ENCODE measurements at places on chromosomes 1 and 21.
A peak's percentile ranks its signal among the peaks of the same experiment; 100 is the strongest.

DNA sequence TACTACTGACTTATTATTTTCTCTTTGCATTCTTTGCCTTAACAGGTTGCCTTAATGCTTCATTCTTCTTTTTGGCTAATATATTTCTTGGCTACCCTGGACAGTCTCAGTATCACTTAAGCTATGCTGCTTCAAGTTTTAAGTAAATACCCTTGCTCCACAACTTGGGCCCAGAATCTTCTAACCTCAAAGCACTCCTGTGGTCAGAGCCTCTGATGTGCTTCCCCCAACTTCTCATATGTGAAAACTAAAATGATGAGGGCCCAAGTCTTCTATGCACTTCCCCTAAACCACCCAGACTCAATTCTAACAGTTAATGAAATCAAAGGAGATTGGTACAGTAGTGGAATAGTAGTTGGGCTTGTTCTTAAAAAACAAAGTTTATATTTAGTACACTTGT lies 314.1 kb downstream of the PLPP3 start:
- DNase-seq = no peak

- DNase-seq = no peak
These were observed 40.1 kb downstream of the DNM3 start for GRCh38 chr1:171881442-171881841.

DNA sequence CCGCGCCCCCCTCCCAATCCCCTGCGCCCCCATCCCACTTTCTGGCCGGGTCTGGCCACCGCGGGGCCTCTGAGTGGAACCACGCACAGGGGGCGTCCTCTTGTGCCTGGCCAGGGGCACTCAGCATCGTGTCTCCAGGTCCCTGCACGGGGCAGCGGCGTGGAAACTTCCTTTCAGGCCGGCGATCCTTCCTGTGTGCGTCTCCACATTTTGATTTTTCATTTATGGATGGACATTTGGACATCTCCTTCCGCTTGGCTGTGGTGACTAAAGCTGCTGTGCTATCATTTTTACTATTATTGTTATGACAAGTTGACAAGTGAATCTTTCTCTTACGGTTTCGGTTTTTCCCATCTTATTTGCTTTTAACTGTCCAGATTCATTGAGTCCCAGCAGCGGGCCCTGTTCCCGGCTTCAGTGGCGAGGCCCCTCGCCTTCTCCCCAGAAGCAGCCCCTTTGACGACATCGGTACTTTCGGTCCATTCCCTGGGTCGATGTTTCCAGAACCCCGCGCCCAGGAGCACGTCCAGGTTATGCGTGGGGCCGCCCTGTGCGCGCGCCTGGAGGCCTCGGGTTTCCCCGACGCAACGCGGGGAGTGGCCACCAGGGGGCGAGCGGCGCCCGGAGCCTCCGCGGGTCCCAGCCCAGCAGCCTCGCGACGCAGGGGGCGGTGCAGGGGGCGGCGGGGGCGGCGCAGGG lies 12.4 kb upstream of the SLC19A1 start:
- DNase-seq = peak; percentile 88

- no peak for DNase-seq
These were observed 1271.4 kb downstream of the KCNT2 start for GRCh38 chr1:195336812-195337211.

GRCh38 chr21:40678681-40679284 lies 168.2 kb downstream of the DSCAM start:
- DNase-seq = no peak

DNA sequence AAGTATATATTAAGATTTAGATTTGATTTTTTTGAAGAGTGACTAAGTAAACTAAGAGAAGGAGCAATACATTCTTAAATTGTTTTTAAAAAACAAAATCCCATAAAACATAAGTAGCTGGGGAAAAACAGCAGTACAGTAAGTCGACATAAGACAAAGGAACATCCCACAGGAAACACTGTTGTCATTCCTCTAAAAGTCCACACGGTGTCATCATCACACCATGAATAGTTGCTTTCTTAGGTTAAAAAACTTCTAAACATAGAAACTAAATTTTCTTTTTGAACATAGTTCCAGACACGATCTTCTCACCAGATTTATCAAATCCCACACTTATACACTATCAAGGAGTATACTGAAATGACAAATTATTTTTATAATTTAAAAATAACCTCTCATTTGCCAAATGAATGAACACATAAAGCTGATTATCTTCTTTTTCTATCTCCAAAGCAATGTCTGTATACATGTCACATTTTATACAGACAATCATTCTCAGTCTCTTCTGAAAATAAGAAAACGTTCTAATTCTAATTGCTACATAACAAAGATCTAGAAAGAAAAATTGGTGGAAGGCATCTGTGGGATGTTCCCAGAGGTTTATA lies 15.8 kb downstream of the ODF2L start:
- DNase-seq = no peak

DNA sequence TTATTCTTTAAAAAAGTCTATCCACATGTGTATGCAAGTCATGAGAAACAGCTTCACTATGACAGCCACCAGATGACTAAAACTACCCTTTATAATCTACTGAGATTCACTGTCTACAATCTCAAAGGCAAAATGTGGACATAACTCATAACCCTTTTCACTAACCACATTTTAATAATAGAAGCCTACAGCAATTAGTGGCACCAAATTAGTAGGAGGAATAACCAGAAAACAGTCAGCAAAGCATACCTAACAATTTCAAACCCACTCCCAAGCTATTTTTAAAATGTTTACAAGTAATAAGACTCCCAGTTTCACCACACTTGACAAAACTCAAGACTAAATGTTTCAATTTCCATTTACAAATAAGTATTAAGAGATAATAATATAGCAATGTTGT lies 442.9 kb downstream of the PTPRC start:
- no peak for DNase-seq

GRCh38 chr1:40784141-40784770 lies 669 bp downstream of the KCNQ4 start:
- no peak for DNase-seq

DNA sequence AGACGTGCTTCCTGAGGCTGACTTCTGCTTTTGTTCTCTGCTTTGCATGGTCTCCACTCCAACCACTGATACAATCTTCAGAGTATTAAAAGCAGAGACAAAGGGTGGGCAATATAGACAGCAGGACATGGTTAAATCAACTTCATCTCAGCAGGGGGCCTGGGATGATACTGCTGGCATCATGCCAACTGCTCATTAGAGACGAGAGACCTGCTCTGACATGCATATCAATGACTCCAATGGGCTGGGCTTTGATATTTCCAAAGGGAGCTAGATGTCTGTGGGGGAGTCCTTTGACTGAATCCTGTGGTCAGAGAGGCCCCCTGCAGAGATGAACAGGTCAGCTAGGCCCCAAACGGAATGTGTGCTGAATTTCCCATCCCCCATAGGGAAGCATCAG lies 106.6 kb downstream of the ACTL8 start:
- no peak for DNase-seq

DNA sequence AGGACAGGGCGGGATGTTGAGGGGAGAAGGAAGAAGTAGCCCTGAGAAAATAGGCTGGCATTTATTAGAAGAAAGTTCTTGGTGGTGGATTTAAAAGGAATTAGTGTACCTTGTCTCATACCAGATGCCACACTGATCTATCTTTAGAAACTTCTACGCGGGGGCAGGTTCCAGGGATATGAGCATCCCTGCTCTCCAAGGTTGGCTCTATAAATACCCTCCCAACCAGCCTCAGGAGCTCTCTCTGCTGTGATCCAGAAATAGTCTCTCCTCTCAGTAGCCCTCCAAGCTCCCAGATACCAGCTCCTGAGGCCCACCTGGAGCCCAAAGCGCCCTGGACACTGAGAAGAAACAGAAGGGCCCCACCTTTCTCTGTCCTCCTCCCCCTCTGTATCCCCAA lies 128.3 kb upstream of the TNR start:
- DNase-seq = no peak

DNA sequence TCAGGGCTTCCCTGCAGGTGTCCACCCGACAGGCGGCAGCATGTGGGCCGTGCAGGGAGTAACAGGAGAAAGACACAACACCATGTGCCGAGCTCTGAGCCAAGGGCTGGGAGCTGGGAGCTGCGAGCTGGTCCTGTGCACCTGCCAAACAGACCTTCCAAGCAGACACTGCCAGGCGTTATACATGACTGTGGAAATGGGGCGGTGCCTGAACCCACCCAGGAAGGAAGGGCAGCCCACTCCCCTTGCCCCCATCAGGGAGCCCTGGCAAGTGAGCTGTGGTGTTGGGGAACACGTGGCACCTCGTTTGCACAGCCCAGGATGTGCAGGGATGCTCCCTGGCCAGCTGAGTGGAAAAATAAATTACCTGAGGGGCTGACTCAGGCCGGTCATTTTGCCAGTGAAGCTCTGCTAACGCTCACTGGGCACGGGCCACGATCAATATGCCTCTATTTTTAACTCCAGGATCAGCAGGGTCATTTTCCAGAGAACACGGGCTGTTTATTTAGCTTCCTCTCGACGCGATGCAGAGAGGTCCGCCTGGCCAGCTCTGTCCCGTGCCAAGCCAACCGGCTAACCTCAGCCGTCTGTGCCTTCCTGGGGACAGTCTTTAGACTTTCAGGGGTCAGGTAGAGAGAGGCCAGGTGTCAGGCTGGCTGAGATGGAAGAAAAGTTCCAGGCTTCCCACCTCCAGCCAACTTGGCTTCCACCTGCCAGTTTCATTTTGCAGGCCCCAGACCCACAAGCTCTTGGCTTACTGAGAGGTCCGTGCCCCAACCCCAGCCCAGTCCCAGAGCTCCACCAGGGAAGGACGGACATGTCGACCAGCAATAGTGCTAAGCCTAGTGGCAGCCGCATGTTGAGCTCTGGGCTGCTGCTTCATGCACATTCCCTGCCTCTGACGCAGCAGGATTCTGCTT lies 196.7 kb upstream of the VAMP3 start:
- DNase-seq = peak; percentile 69

- no peak for DNase-seq
These were observed 139.5 kb upstream of the KCNK2 start for GRCh38 chr1:214943054-214943453.

DNA sequence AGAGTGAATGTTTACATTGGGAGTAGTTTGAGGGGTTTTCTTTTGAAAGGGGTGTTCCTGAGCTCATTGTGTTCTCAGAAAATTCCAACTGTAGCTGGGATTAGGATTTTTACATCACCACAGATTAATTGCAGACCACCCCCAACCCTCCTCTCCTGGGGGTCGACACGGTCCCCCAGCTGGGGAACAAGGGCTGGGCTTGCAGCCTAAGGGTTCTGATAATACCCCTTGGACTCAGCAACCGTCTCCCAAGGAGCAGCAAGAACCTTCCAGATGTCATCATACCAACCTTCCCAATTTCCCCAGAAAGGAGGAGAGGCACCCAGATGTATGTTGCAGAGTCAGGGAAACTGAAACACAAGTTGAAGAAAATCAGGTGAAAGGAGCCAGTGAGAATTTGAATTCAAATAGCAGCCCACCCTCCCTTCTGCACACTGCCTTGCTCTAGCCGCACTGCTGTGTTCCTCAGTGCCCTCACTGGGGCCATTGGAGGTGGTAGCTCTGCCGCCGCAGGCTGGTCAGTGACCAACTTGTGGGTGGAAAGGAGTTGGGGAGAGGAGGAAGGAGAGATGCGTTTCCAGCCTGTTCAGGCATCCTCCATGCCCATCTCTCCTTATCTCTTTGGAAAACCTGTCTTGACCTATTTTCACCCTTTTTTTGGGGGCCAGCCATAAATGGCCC lies 14.7 kb upstream of the IGFN1 start:
- no peak for DNase-seq

GRCh38 chr1:198598796-198599321 lies 40.0 kb upstream of the PTPRC start:
- DNase-seq = no peak

- DNase-seq = no peak
These were observed 123.7 kb upstream of the DEPDC1 start for GRCh38 chr1:68620571-68620970.

- no peak for DNase-seq
These were observed 32.8 kb upstream of the PWP2 start for GRCh38 chr21:44074315-44074958.

DNA sequence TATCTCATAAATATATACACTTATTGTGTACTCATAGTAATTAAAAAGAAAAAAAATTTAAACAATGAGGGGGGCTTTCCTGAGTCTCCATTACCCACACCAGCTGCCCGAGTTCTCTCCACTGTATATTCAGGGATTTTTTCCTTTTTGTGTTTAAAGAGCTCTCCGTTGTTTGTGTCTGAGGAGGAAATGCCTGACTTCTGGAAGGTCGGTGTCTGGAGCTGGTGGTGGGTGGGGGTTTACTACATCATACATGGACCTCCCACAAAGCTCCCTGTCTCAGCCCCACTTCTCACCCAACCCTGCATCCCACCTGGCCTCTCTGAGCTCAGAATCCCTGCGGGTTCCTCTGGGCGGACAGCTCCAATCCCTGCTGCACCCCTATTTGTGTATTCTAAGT lies 64.1 kb upstream of the ETV3 start:
- no peak for DNase-seq

DNA sequence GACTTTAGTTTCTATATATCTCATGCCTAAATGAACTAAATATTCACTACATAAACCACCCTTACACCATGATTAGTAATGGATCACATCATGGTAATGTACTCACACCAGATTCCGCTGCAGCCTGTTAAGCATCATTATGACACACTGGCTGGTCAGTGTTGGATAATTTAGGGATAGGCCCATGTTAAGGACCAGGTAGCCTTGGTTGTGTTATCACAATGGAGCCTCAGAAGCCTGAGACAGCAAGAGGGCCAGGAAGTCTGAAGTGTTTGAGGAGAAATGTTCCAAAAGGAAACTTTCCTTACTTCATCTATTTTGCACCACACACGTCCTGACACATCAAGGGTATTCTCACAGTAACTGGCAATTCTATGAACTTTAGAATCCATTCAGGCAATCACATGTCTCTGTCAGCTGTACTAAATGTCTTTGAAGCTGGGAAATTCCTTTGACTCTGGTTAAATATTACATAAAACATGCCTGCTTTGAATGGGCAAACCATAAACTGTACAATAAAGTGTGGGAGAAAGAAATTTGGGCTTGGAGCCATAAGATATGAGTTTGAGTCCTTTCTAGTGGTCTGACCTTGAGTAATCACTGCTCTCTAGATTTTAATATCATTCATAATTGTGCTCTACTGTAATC lies 105.3 kb upstream of the DPT start:
- DNase-seq = no peak

DNA sequence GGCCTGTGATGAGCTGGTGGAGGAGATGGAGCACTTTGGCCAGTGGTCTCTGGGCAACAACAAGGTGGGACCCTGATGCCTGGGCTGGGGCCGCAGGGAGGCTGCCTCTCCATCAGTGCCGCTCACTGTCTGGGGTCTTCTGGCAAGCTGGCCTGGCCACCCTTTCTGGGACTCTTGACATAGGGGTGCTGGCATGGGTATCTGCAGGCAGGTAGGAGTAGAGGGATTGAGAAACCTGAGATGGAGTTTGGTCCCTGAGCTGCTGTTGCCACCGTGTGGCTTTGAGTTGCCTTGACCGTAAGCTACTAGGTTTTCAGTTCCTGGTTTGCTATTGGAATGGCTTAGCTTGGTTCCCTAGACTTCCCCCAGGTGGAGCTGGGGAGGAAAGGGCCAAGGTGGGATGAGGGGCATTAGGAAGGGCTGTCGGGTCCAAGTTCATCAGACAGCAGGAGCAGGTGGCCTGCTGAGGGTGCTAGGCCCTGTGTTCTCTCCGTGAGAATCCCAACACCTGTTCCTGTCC lies 13.2 kb upstream of the MFN2 start:
- no peak for DNase-seq

Data from left hindlimb (tissue), 1 donor.